GM13977 (cell line): ENCODE measurements at places on chromosomes 7 and 10.

DNA sequence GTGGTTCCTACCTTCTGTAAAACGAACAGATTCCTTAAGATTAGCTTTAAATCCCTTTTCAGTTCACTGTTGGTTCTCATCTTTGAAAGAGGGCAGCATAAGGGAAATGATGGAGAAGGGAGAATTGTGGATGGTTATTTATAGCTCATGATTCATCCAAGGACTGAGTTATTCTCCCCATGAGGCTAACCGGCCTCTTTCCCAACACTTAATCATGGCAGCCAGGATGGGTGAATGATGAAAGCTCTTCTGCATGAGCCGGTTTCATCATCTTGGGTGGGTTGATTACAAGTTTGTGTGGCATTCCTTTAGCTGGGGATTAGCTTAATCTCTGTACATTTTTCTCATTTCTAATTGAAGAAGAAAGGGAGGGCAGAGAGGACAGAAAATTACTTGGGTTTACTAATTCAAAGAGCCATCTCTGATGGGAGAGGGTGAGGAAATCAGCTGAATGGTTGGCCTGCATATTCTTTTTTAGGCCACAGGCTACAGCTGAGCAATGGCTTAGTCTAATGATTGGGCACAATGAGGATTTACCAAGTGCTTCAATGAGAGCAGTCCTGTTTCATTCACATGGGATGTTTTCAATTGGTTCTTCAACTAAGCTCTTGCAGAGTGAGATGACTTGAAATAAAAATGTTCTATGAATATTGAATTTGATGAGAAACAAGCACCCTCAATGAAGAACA is 250.0 kb downstream of the BMPER start:
- DNase-seq, result no peak

DNA sequence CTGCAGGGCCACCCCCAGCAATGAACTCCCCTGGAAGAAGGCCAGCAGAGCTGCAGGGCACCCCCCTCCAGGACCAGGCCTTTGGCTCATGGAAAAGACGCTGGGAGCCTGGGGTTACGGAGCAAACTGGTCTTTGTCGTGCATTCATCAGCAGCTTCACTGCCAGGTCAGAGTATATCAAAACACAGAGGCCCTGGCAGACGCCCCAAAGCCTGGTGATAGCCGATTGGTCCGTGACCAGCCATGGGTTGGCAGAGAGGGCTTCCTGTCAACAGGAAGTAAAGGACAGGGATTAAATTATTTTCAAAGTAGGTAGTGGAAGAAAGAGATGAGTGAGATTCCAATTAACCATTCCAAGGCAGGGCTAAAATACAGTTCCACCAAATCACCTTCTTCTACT is 9.0 kb downstream of the PRKAG2 start:
- no peak for DNase-seq

DNA sequence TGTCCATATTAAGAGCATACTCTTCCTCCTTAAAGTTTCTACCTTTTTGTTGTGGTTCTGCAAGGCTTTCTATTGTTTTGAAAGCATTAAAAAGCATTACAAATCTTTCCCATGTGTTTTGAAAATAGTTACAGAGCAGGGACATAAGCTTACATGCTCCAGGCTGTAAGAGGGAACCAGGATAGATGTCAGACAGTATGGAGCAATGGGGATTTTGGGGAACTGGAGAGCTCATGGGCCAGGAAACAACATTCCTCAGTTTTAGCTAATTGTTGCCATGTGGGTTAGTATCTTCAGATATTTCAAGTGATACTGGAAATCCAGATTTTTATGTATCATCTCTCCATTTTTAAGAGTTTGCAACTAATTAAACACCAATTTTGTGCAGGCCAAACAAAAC is 3.5 kb downstream of the MDFIC start:
- no peak for DNase-seq

DNA sequence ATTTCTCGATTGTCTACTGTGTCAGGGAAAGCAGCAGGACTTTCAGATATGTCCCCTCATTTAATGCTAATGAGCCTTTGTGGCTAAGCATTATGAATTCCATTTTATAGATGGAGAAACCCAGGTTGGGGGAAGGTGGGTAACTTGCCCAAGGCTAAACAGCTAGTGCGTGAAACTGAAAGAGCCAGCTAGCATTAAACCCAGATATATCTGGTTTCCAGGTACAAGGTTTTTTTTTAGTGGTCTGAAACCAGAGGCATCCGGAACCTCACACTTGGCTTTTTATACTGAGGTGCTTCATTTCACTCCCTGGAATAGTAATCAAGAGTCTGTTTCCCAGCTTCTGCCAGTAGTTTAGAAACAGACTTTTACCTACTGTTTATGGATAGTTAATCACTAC is 694.8 kb downstream of the PHTF2 start:
- no peak for DNase-seq

GRCh38 chr10:43201545-43202131 is 63.4 kb downstream of the CSGALNACT2 start:
- peak; percentile 18 for DNase-seq

GRCh38 chr10:102648889-102649796 is 4.9 kb downstream of the TRIM8 start:
- DNase-seq, result no peak

DNA sequence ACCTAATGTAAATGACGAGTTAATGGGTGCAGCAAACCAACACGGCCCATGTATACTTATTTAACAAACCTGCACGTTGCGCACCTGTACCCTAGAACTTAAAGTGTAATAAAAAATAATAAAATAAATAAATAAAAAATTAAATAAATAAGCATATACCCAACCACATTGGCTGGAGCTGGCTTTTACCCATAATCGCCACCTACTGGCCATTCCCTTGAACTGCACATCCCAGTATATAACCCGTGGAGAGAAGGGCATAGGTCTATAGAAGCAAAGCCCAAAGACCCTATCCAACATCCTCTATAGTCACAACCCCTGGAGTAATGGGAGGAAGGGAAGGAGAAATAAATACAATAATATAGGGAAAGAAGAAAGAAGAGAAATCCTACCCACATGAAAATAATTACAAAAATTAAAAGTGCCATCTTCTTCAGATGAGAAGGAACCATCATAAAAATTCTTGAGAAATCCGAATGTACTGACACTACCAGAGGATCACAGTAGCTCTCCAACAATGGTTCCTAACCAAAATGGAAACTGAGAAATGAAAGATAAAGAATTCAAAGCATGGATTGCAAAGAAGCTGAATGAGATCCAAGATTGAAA is 65.6 kb downstream of the TWIST1 start:
- DNase-seq, result peak; percentile 27

DNA sequence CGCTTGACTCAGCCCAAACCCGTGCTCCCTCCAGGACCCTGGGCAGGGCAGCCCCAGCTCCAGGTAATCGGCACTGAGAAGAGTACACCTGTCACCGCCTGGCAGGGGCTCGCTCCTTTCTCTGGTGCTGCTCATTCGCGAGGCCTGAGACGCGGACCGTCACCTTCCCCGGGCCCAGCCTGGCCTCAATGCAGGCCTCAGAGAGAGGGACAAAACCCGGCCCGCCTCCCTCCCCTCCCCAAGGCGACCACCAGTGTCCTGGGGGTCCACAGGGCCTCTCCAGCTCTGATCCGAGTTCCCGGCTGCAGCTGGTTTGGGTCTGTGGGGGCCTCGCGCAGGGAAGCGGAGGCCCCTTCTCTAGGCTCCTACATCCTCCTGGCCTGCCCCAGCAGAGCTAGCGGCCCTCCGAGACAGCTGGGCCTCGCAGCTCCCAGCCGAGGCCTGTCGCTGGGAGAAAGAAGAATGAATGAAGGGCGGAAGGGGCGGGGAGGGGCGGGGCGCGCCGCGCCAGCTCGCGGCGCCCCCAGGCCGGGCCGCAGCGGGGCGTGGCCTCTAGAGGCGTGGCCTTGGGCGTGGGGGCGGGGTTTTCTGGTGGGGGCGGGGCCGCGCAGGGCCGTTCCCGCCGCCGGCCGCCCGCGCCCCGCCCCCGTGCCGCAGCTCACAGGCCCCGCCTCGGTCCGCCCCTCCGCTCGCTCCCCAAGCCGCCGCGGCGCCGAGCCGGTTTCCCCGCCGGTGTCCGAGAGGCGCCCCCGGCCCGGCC is at the start of gene LIMK1:
Gene LIMK1, plus strand, starts transcription at position 688 of the 760 bp plus-strand sequence. CDS start 187 bp downstream, outside the sequence.
- peak; percentile 99 for DNase-seq

DNA sequence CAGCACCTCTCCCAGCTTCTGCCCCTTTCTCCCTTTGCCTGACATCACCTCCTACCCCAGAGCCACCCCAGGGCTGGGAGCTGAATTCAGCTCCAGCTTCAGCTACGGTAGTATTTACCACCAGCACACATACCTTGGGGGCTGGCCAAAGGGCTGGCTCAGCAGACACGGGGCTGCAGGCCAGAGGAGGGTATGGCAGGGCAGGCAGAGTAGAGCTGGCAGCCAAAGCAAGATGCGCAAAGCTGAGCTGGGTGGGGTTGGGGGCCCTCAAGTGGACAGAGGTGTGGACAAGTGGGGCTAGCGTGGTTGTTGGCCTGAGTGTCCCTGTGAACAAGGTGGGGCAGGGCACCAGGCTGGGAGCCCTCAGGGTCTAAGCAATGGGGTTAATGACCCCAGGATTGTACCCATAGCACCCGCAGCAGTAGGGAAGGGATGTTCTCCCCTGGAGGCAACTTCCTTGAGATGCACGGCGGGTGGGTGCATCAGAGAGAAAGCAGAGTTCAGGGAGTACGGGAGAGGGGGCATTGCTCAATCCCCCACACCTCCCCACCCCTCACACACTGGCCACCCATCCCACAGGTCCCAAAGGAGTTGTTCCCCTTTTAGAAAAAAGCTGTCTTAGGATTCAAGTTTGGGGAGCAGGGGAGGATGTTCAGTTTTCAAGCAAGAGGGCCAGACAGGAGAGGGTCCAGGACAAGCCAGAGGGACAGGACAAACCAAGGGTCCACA is 8.0 kb downstream of the VSIR start:
- no peak for DNase-seq

DNA sequence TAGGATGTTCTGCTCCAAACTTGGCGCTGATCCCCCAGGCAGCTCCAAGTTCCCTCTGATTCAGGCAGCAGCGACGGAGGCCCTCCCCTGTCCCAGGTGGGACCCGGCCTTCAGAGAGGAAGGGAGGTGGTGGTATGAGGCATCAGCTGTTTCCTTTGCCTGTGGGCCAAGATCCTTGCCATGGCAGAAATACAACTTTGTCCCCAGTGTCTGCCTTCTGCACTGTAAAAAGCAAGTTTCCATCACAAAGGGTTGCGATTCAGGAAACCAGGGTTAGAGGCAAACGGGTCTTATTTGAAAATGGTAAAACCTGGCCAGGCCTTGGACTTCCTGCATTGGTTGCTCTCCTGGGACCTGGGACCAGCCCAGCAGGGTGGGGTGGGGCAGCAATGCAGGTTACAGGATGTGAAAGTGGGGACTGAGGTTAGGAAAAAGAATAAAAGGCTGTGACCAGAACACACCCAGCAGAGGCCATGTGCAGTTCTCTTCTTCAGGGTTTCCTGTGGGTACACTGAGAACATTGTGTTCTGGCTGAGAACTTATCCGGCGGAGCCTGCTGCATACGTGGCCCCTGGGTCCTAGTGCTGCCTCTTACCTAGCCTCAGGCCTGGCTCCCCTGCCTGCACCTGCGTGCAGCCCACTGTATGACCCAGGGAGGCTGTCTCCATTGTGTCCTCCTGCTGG is 25.1 kb upstream of the DDIT4 start:
- DNase-seq, result peak; percentile 78

DNA sequence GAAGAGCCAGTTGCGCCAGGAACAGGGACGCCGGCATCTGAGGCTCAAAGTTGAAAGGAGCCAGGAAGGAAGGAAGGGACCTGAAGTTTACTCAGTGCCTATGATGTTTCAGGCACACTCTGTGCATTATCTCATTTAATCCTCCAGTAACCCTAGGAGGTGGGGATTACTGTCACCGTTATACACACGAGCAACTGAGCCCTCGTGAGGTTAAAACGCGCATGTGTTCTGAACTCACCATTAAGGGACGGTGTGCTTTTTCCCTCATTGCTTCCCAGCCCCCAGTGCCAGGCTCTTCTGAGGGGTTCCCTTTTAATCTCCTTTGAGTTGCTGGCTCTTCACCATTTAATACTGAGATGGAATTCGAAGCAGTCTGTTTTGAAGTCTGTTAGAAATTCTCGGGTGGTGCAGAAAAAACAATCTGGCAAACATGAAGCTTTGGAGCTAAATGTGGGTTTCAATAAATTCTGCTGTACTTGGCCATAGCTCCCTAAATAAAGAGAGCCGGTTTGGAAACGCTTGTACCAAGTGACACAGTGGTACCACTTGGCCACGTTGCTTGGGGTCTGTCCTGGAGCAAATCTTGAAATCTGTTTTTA is 102.2 kb downstream of the TAX1BP1 start:
- no peak for DNase-seq

DNA sequence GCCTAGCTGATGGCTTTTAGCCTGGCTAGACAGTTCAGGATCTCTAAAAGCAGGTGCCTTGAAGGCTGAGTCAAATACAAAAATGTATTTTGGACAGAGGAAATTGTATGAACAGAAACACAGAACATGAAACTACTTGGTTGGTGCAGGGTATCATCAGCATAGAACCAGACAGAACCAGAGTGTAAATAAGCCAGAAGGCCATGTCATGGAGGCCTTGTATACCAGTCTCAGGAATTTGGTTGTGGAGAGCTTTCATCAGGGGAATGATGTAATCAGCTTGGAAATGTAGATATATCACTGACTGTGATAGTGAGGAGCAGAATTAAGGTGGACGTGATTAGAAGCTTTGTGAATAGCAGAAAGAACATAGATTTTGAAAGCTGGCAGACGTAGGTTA is 82.9 kb downstream of the CFTR start:
- no peak for DNase-seq

- DNase-seq, result no peak
Measured at GRCh38 chr10:35874311-35875015, 232.4 kb upstream of the FZD8 start.

- no peak for DNase-seq
Measured at GRCh38 chr10:55212051-55212450, 411.0 kb upstream of the PCDH15 start.

GRCh38 chr7:36299823-36300341 is 89.8 kb upstream of the ANLN start:
- no peak for DNase-seq

GRCh38 chr10:59891936-59892335 is 14.4 kb downstream of the CCDC6 start:
- no peak for DNase-seq

GRCh38 chr7:158606129-158606528 is 18.5 kb upstream of the PTPRN2 start:
- DNase-seq, result peak; percentile 2

DNA sequence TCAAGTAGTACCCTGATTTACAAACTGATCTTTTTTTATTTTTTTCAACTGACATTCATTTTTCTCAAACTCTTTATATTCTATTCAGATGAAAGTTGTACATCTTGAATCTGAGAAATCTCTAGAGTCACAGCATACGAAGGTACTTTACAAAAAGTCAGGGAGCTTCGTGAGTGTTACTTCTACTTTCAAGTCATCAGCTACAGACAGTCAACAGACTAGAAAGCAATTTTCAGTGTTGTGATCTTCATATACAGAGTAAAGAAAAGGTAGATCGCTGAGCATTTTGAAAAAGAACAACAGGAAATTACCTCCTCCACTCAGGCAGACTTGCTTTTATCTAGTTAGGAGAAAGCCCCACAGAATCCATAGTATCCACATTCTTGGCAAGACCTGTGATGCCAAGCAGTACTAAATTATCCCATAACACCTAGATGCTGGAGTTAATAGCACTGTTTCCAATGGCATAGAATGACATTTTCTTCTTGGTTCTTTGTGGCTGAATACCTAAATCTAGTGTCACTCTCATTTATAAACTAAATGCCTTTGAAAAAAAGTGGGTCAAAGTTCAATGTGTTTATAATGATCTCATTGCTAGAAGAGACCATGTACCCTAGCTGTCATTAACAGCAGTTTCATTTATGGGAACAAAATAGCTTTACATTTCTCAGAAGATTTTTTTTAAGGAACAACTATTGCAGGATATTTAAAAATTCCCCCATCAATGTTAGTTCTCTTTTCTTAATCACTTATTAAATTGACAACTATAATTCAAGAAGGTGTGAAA is 12.0 kb upstream of the ZNF800 start:
- peak; percentile 38 for DNase-seq

- DNase-seq, result peak; percentile 29
Measured at GRCh38 chr10:12617191-12618175, 268.1 kb downstream of the CAMK1D start.
